ENCODE measurements at places on chromosomes 5 and 9.

GRCh38 chr5:129569295-129569694 is 109.2 kb downstream of the ADAMTS19 start:
- no peak for DNase-seq

GRCh38 chr5:157038568-157039187 is 20.2 kb downstream of the HAVCR1 start:
- DNase-seq = no peak

- no peak for DNase-seq
These were observed 654.6 kb downstream of the MTRR start for GRCh38 chr5:8523501-8523900.

DNA sequence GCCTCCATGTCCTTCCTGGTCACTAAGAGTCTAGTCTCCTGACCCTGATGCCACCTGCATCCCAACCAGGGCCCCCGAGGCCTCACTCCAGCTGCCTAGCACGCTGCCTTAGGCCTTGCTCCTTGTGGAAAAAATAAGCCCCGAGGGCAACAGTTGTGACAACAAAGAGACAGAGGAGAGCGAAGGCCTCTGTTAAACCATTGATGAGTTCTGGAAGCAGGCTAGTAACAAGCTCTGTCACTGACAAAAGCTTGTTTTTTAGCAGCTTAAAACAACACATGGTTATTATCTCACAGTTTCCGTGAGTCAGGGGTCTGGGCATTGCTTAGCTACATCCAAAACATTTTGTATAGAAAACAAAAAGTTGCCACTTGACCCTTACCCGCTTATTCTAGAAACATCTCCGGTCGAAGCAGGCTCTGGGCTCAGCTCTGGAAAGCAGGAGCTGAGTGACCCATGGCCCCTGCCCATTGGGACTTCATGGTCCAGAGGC is 48.2 kb upstream of the TBC1D2 start:
- DNase-seq = no peak

DNA sequence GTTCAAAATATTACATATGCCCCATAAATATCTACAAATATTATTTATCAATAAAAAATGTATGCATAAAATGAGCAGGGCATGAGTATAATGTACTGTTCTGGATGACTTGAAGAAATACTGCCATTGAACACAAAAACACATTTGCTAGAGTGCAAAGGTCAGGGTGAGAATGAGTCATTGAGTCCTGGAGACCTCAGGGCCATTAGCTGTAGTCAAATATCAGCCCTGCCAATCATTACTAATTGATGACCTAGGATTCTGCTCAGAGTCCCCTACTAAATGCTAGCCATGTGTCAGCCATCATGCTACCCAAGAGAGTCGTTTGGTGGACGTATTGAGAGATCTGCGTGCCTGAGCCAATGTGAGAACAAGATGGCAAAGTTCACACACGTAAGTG is 80.3 kb upstream of the FAM169A start:
- DNase-seq = no peak

Measured in retina (tissue), 1 donor.